COLO829 (cell line): ENCODE measurements at places on chromosomes 7 and 10.

DNA sequence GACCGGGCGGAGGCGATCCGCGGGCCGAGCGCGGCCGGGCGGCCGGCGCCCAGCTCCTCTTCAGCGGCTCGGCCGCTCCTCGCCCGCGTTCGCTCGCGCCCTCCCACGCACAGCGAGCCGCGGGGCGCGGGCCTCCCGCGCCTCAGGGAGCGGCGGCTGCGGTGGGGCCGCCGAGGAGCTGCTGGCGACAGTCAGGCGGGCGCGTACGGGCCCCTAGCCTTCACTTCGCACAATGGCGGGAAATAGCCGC is at the start of gene MCMBP:
TSS of gene MCMBP (minus strand) at position 234 of the 250 bp plus-strand sequence. CDS start 259 bp downstream, outside the sequence.
- DNase-seq = no peak

DNA sequence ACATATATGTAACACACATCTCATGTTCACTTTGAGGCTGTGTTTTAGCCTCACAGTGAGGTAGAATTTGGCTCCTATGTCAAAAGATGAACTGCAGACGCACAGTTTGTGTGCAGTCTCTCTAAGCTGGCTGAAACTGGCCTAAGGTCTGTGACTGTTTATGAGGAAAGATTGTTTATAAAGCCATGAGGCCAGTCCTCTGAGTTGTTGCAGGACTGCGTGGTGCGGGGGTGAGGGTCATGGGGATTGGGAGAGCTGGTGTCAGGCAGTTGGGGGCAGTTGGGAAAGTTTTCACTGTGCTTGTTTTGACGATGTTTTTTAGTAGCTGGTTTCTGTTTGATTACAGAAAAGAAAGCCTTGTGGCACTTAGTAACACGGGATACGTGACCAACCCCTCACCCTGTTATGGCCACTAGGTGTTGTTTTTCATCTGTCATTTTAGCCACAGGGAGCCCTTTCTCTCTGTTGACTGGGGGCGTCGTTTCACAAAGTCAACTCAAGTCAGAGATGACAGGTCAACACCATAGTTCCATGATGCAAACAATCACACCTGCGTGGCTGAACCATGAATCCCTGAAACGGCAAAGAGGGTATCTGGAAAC is 310.9 kb downstream of the CCDC3 start:
- DNase-seq = no peak

DNA sequence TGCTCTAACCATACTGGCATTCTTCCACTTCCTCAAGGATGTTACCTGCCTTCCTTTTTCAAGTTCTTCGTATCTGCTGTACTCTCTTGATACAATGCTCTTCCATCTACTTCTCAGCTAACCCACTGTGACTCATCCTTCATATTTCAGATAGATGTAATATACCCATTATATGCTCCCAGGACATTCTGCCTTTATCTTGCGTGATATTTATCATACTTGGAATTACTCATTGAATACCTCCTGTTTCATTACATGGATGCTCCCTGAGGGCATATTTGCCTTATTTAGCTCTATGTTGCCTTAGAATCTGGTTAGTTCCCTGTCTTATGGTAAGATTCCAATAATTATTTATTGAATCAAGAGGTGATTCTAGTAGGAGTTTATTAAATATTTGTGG is 706.4 kb downstream of the SORCS3 start:
- no peak for DNase-seq

GRCh38 chr7:2808891-2809665 is 35.0 kb downstream of the GNA12 start:
- DNase-seq = no peak

DNA sequence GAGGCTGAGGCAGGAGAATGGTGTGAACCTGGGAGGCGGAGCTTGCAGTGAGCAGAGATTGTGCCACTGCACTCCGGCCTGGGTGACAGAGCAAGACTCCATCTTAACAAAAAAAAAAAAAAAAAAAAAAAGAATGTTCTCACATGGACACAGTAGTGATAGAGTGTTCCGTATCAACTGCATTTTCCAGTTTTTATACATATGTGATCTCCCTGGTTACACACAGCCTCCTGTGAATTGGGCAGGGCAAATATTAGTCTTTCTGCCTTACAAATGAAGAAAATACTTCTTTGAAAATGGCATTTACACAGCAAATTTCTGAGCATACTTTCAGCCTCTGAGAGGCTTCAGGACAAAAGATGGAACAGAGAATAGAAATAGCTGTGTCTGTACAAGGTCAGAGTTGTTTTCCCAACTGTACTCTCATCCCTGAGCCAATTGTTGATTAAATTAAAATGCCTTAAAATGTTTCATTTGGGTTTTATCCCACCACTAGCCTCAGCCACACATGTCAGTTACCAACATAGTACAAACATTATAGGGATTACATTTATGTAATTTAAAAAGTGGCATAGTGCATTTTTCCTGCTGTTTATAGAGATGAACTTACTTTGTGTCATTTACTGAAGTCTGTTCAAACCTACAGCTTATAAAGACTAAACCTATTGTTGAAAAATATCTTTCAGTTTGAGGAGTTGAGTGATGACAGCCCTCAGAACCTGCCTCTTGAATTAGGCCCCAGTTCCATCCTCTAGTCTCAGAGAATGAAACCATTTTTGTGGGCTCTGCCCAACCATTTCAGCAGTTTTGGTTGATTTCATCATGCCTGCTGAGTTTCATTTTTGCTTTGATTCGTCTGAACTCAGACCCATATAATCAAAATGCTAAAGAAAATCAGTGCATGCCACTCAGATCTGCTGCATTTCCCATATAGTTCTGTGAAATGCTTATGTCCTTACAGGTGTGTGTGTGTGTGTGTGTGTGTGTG is 609.4 kb upstream of the C7orf33 start:
- DNase-seq = no peak
